AG09309 (cell line): ENCODE measurements at places on chromosomes 16 and 17.

GRCh38 chr16:50615891-50616290, 65.2 kb downstream of the SNX20 start:
- no peak for DNase-seq

DNA sequence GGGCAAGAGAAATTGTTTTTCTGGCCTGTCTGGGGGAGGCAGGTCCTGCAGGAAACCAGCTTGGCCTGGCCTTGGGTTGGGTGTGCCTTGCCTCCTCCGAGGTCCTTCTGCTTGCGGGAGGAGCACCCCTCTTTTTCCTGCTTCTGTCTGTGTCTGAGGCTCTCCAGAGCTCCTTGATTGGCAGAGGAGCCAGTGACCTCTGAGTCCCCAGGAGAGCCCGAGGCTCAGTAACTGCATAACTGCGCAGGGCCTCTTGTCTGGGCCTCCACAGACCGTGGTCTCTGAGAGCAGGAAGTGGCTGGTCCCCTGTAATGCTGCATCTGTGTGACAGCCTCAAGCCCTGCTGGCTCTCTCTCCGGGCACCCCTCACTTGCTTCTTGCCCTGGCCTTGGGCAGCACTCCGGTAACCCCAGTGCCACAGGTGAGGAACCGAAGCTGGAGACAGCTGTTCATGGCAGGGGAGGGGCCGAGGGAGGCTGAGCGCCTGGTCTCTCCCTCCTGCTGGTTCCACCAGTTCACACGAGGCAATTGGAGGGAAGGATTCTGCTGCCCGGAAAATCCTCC, 1.6 kb downstream of the CAPN15 start:
- no peak for DNase-seq

GRCh38 chr16:70496513-70496912, 26.8 kb downstream of the COG4 start:
- DNase-seq: no peak

GRCh38 chr16:4510747-4511426, 27.7 kb downstream of the CDIP1 start:
- DNase-seq: no peak

- DNase-seq: no peak
These were observed 10.0 kb downstream of the GPT2 start for GRCh38 chr16:46894036-46894672.
